ENCODE measurements at places on chromosomes 3 and 15. TPM values are rescaled to one million over a fixed set of nuclear protein-coding genes. Genes with fewer than 3 reads are reported as not detected.

Gene NR2F2
- 23.0 TPM for total RNA-seq

Gene MST1R
- total RNA-seq = 8.7 TPM

Gene LDHAL6B
- total RNA-seq = not detected

Gene ANKUB1
- total RNA-seq = not detected

Gene NANOGP8
- total RNA-seq = not detected

Gene GOLGA6L2
- not detected for total RNA-seq

Gene CX3CR1
- 0.70 TPM for total RNA-seq

Gene TRPM1
- not detected for total RNA-seq

Gene C3orf22
- not detected for total RNA-seq

Gene ANKDD1A
- 3.6 TPM for total RNA-seq

Gene MKRN2OS
- 3.0 TPM for total RNA-seq

Gene PP2D1
- not detected for total RNA-seq

Gene MYL3
- total RNA-seq = 9.5 TPM

Gene LSM3
- 12.4 TPM for total RNA-seq

Gene SACM1L
- total RNA-seq = 54.4 TPM

Gene TF
- 373 TPM for total RNA-seq

Measured in hepatocyte (in vitro differentiated cells).